ENCODE measurements at places on chromosomes 4 and X.

DNA sequence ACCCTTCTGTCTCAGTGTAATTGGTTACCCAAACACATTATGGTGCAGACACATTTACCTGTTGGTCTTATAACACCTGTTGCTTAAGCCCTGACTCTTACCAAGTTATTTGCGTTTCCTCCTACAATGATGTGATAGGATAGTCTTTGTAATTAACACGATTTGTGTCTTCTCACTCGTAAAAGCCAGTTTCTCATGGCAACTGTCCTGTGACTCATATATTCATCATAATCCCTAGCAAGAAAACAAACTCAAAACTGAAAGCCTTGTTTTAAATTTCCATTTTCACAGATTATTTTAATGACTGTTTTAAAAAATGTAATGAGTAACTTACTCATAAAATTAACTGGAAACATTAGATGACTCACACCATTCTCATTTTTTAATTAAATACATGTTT is 495.2 kb downstream of the NLGN4X start:
- DNase-seq: no peak

DNA sequence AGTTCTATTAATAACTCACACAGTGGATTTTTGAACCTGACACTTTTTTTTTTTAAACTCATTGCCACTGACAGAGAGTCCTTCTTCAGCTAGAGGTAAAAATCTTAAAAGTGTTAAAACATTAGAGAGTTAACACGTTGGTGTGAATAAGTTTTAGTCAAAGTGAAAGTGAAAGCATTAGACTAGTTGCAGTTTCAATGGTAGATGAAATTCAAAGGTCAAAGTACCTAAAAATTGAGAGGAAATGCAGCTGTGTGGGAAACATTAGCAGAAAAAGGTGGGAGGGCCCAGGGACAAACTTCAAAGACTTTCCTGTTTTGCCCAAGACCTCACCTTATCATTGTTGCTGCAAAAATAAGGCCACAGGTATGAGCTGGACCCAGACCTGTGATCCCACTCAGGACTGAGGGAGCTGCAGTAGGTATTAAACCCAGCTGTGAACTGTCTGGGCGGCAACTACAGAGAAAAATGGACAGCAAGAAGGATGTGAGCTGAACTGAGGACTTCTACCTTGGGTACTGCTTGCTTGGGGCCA is 17.6 kb upstream of the GABRA4 start:
- no peak for DNase-seq

GRCh38 chrX:13518126-13518525 is 51.3 kb upstream of the EGFL6 start:
- no peak for DNase-seq

- no peak for DNase-seq
These were observed 46.6 kb upstream of the CLNK start for GRCh38 chr4:10731162-10731561.
